ENCODE measurements at places on chromosomes 12 and 14.
A peak's percentile ranks its signal among the peaks of the same experiment; 100 is the strongest.

DNA sequence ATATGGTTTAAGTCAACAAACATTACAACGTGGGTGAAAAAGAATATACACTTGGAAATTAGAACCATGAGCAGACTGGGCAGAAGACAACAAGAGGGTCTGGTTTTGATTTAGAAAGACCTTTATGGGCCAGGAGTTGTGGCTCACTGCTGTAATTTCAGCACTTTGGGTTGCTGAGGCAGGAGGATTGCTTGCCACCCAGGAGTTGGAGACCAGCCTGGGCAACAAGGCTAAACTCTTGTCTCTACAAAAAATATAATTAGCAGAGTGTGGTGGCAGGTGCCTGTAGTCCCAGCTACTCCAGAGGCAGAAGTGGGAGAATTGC is 2.7 kb upstream of the NFKBIA start:
- DNase-seq, result no peak

GRCh38 chr14:70094106-70094505 is 94.6 kb downstream of the SLC8A3 start:
- no peak for DNase-seq

- DNase-seq, result no peak
These were observed 14.9 kb upstream of the NFKBIA start for GRCh38 chr14:35419429-35419841.

GRCh38 chr12:3361146-3361545 is 129.9 kb upstream of the PRMT8 start:
- no peak for DNase-seq

DNA sequence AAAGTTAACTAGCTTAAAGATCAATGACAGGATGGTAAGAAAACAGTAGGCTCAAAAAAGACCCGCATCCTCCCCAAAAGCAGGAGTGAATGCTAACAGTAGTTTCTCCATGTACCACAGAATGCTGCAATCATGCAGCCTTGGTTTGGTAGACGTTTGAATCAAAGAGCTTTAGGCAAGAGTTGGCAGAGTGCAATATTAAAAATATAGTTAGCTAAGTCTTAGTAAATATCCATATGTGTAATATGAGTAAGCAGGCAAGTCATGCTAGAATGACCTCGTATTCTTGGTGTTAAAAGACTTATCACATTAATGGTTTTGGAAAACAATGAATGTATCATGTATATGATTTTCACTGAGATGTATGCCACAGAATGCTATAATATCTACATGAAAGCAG is 18.8 kb upstream of the KLRF1 start:
- DNase-seq, result no peak

DNA sequence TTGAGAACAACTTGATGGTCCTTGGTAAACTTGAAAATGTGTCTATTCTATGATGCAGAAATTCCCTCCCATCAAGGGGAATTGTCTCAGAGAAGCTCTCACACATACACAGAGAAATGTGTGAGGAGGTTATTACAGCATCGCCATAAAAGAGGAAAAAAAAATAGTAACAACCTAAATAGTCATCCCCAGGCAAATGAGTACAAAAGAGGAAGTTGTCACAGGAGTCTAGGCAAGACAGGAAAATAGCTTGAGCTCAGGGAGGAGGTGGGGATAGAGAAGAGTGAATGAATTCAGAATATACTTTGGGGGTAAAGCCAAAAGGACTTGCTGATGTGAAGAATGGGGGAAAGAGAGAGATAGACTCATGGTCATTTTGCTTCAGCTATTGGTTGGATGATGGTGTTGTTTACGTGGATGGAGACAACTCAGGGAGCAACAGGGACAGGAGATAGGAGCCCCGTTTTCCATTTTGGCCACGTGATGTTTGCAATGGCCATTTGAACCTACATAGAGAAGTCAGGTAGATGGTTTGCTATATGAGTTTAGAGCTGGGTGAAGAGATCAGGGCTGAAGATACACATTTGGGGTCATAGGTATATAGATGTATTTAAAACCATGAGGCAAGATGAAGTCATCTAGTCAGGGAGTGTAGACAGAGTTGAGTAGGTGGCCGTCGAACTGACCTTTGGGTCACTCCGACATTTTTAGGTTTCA is 20.3 kb downstream of the LRRC74A start:
- no peak for DNase-seq

- DNase-seq, result peak; percentile 58
These were observed 15.9 kb downstream of the ANKRD13A start for GRCh38 chr12:110015132-110015531.

GRCh38 chr12:29547864-29548263 is 50.4 kb upstream of the OVCH1 start:
- DNase-seq, result no peak

DNA sequence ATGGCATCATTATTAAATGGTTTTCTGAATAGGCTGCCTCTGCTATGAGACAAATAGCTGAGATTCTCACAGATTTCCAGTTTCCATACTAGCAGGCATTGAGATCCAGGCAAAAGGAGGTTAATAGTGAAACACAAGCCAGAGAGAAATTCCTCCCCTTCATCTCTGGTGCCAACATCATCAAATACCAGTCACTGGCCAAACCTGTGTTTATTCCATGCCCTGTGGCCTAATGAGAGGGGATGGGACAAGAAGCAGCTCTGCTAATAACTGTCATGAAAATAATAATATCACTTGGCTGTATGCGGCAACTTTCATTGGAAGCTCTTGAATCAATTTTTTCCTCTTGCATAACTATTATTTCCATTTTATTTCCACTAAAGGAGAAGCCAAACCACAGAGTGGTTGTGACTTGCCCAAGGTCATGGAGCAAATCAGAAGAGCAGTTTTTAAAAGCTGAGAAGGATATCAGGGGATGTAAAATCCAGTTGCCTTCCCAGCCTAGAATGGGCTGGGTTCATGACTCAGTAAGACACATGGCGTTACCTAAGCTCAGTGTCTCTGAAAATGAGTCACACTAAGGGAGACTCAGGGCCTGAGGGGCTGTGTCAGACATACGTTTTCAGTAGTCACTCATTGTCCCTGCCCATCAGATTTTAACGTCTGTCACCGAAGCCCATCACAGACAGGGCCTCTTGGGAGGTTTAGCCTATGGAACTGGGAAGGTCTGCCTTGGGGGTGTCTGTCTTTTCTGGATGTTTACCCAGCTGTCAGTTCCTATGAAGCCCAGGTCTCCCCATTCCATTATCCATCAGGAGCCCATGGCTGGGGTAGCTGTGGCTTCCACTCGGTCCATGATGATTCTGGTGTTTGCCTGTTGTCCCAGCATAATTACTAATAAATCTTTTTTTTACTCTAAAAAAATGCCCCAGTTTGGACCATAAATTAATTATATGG is 208.8 kb upstream of the EEA1 start:
- no peak for DNase-seq

DNA sequence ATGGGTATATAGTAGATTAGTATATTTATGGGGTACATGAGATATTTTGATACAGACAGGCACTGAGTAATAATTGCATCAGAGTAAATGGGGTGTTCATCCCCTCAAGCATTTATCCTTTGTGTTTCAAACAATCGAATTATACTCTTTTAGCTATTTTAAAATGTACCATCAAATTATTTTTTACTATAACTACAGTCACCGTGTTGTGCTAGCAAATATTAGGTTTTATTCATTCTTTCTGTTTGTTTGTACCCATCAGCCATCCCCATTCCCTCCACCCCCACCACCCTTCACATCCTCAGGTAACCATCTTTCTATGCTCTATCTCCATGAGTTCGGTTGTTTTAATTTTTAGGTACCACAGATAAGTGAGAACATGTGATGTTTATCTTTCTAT is 115.8 kb downstream of the NUBPL start:
- no peak for DNase-seq

GRCh38 chr14:65318636-65319506 is 93.7 kb upstream of the FUT8 start:
- no peak for DNase-seq

- no peak for DNase-seq
These were observed 13.9 kb upstream of the NR4A1 start for GRCh38 chr12:52037248-52037861.

GRCh38 chr14:54690887-54691286 is 124.0 kb downstream of the SAMD4A start:
- no peak for DNase-seq

DNA sequence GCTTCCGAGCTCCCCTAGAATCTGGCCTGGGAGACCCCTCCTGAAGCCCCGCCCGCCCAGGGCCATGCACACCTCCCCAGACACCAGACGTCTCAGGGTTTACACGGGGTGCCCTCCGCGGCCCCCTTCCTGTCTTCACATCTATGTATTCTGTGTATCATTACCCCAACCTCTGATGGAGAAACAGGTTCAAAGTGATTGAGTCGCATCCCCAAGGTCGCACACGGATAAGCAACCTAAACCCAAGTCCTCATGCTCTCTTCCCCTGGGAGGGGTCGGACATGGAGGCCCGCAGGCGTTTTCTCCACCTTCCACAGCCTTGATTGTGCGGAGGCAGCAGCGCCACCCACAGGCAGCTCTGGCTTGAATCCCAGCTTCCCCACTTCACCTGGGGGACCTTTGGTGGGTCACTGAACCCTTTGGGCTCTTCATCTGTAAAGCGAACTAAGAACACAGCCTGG is 237.3 kb downstream of the BCL11B start:
- DNase-seq, result no peak

GRCh38 chr12:89047856-89048418 is 304.4 kb downstream of the DUSP6 start:
- no peak for DNase-seq

Data from hematopoietic multipotent progenitor cell (in vitro differentiated cells).